ENCODE measurements at places on chromosomes 13 and 19.

- no peak overlapping the region for H3K4me3 ChIP-seq
- H3K4me1 ChIP-seq: peaks cover 15% of the 10 kb centered on the region
- DNase-seq: no peak
- H3K27ac ChIP-seq: no peak overlapping the region
- peaks cover 5% of the 10 kb centered on the region for H3K36me3 ChIP-seq
Measured at GRCh38 chr13:25280396-25280795, 6.9 kb downstream of the MTMR6 start.

- H3K4me3 ChIP-seq: no peak overlapping the region
- H3K27ac ChIP-seq: no peak overlapping the region
- no peaks in the 10 kb centered on the region for H3K27me3 ChIP-seq
- H3K36me3 ChIP-seq: no peaks in the 10 kb centered on the region
Measured at GRCh38 chr13:104967836-104968630, 1567.4 kb downstream of the EFNB2 start.

GRCh38 chr13:100356426-100356825, 232.2 kb downstream of the GGACT start:
- DNase-seq: no peak
- peaks cover 17% of the 10 kb centered on the region for H3K4me1 ChIP-seq
- H3K4me3 ChIP-seq: no peak overlapping the region
- no peak overlapping the region for H3K27ac ChIP-seq
- peaks cover 3% of the 10 kb centered on the region for H3K27me3 ChIP-seq

DNA sequence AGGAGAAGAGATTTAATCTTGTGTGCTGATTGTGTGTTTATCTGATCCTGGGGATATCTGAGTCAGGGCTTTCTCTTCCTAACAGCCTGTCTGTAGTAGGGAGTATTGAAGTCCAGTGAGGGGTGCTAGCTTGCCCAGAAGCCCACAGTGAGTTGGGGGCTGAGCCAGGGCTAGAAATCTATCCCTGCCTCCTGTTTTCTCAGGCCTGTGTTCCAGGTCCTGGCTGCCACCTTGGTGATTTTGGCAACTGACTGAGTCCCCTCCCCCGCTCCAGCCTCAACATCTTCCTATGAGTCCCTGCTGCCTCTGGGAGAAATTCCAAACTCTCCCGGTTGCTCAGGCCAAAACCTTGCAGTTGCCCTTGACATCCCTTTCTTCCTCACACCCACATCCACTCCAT, 7.7 kb upstream of the NOVA2 start:
- no peak overlapping the region for H3K4me3 ChIP-seq
- H3K36me3 ChIP-seq: no peaks in the 10 kb centered on the region
- H3K27ac ChIP-seq: no peak overlapping the region
- peaks cover 8% of the 10 kb centered on the region for H3K4me1 ChIP-seq
- no peak for DNase-seq

- no peak for DNase-seq
- H3K27ac ChIP-seq: peak overlapping the region; percentile 88
- no peaks in the 10 kb centered on the region for H3K27me3 ChIP-seq
Measured at GRCh38 chr19:55253842-55254624, 4.8 kb downstream of the PPP6R1 start.

Measured in nephron progenitor cell (in vitro differentiated cells).